ENCODE measurements at places on chromosomes 5 and 9.

GRCh38 chr5:132669455-132669820, 4.4 kb upstream of the IL4 start:
- DNase-seq = no peak

DNA sequence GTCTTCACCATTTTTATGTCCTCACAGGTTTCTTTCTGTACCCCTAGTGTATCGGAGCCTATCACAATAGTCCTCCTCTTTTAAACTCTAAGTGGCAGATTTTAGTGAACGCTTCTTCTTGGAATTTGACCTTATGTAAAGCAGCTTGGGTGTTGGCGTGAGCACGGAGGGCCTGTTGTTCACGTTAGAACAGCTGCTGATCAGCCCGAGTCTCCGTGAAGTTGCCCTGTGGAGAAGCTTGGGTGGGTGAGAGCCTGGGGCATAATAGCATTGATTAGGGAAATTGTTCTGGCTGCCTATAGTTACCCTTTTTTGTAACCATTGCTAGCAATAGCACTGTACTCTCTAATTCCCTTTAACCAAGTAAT, 167.0 kb upstream of the OTULINL start:
- DNase-seq = no peak

DNA sequence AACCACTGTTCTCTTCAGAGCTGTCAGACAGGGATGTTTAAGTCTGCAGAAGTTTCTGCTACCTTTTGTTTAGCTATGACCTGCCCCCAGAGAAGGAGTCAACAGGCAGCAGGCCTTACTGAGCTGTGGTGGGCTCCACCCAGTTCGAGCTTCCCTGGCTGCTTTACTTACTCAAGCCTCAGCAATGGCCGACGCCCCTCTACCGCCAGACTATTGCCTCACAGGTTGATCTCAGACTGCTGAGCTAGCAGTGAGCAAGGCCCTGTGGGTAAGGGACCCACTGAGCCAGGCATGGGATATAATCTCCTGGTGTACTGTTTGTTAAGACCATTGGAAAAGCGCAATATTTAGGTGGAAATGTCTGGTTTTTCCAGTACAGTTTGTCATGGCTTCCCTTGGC, 229.6 kb downstream of the TMEM167A start:
- no peak for DNase-seq

DNA sequence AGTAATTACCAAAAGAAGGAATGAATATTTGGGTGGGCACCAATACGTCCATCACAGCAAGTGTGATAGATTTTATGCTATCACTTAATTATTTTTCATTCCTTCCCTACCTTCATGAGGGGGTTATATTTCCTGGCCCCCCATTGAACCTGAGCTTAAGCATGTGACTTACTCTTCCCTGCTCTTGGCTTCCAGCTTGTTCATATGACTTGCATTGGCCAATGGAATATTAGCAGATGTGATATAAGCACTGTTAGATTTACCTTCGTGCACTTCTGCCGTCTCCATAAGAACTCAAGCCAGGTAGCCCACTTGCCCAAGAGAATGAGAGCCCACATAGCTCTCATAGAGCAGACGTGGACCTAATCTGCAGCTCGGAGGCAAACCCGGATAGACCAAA, 99.1 kb upstream of the SMARCA2 start:
- DNase-seq = no peak

GRCh38 chr9:406886-407654, 192.4 kb downstream of the DOCK8 start:
- DNase-seq = no peak

DNA sequence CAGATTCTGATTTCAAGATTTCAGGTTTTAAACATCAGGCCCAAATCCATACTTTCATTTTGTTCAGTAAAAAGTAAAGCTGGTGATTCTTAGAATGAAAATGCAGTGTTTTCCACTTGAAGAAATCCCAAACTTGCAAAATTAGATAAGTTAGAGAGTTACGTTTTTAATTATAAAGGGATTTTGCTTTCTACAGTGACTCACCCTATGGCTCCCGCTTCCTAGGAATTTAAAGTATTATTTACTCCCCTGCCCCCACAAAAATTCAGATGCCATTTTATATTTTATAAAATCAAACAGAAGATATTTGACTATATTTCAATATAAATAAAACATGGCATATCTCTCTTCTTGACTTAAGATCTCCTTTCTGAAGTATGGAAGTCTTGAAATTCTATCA, 402.9 kb downstream of the ZSWIM6 start:
- DNase-seq = no peak

DNA sequence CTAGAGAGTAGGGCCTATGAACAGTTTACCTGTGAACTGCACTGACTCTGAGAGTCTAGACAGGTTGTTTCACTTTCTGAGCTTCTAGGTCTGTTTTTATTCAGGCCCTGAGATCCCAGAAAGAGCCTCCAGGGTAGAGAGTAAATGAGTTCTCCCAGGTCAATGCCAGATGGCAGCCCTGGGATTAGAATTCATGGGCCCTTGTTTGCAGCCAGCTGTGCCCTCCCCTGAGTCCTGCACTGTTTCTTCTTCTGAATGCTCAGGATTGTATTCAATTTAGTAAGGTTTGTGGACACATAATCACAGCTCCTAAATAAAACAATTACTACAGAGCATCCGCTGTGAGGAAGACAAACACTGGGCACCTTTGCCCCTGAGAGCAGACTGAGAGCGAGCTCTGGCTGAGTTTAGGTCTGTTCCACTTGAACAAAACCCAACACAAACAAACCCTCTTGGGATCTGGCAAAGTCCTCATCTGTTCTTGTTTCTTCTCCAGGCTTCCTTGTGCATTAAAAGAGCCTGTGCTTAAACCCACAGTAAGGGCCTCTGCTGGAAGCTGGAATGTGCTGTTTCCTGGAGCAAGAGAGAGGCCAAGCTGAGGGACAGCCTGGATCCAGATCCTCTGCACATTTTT, 29.9 kb downstream of the FAM219A start:
- no peak for DNase-seq

DNA sequence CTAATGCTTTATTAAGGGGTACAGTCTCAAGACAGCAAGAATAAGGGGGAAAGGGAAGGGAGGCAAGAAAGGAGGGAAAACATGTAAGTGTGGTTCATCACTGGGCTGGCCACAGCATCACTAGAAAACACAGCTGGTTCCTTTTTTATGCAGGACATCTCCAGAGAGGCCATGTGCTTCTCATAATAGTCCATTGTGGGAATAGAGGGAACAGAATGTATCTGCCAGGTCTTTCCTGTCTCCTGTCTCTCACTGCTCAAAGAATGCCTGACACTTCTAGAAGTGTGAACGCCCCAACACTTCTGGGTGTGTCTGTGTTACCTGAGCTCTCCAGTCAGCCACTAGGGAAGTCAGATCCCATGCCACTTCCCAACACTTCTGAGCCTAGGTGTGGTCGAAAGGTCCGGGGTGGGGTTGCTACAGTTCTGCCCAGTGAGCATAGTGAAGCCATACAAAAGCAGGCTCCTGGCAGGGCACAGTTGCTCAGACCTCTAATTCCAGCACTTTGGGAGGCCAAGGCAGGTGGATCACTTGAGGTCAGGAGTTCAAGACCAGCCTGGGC, 255.6 kb upstream of the SLC30A5 start:
- DNase-seq = no peak

GRCh38 chr5:180090098-180090768, 18.7 kb upstream of the RNF130 start:
- DNase-seq = peak; percentile 68

DNA sequence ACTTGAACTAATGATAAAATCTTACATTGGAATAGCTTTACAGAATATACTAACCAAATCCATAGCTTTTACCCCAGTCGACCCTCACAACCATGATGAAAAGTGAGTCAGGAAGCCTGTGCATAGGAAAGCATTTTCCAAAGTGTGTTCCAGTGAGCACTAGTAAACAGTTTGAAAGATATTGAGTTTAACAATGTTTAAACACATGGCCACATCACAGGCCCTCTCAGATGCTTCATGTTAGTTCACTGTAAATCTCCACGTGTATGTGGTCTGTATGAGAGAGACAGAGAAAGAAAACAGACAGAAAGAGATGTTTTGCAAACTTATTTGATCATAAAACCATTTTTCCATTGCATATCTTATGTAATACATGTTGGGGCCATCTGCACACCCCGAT, 27.0 kb downstream of the PRUNE2 start:
- no peak for DNase-seq

DNA sequence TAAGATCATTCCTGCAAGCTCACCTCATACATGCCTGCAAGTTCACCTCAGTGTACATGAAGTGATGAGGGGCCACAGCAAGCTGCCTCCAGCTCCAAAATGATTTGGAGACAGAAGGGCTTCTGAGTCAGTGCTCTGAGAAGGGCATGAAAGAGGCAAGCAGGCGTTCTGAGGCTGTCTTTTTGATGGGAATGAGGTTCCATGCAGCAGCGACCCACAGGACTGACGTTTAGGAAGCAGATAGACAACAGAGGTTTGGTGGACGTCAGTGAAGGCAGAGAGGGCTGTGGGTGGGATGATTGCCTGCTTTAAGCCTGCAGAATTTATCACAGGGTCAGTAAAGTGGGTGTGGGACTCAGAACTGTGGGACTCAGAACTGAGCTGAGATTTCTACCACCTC, 8.9 kb upstream of the SMIM32 start:
- no peak for DNase-seq

DNA sequence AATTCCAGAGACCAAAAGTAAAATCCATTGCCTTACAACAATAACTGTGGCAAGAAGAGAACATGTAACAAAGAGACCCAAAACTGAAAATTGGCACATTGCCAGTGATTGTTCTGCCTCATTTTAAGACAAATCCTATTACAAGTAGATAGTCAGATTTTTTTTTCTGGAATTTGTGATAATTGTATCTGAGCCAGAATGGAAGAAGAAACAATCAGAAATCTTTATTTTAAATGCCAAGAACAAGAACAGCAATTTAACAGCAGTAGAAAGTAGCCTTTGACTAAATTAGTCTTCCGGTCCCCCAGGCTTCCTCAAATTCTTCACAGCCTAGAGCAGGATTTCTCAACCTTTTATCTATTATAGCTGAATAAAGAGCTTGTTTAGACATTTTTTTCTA, 106.7 kb upstream of the PTPN3 start:
- no peak for DNase-seq

GRCh38 chr5:176743136-176743861, 67.1 kb upstream of the UNC5A start:
- no peak for DNase-seq

DNA sequence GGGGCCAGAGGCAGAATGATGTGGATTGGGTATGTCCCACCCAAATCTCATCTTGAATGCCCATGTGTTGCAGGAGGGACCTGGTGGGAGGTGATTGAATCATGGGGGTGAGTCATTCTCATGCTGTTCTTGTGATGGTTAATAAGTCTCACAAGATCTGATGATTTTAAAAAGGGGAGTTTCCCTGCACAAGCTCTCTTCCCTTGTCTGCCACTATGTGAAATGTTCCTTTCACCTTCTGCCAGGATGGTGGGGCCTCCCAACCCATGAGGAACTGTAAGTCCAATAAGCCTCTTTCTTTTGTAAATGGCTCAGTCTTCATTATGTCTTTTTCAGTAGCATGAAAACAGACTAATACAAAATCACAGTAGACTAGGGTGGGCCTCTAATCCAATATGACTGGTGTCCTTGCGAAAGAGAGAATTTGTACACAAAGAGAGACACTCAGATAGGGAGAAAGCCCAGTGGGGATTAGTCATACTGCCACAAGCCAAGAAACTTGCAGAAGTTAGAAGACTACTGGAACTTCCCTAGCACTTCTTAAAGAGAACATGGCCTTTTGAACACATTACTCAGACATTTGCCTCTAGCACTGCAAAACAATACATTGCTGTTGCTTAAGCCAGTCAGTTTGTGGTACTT, 68.4 kb downstream of the ANXA1 start:
- DNase-seq = no peak

- DNase-seq = no peak
These were observed 141.4 kb downstream of the MED10 start for GRCh38 chr5:6236858-6237481.

GRCh38 chr5:2797160-2797559, 45.7 kb upstream of the IRX2 start:
- DNase-seq = no peak

- DNase-seq = no peak
These were observed 526.0 kb downstream of the ZNF608 start for GRCh38 chr5:124220418-124220817.

- DNase-seq = no peak
These were observed 56.3 kb downstream of the INSYN2B start for GRCh38 chr5:169923988-169924387.

DNA sequence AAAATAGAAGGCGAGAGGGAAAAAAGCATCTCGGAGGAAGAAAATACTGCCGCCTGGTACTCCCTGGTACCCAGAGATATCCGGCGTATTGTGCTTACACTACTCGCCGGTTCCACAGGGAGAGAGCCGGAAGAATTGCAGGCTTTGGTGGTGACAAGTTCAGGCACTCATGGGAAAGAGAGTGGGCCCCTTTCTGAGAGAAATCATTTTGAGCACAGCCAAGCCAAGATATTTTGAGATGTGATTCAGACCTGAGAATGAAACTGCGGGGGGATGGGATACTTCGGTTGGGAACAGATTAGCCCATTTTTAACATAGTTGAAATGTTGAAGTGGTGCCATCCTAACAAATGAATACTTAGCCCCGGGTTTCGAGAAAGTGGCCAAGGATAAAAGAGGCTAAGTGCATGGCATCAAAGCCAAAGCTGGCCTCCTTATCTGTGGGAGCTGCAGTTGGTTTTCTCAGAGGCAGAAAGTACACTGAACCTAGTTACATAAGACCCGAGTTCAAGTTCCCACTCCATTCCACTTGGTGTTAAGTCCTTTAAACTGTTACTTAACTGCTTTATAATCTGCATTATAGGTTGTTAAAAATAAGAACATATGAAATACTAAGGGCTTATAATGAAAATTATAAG, 62.7 kb downstream of the SLC1A3 start:
- DNase-seq = no peak

DNA sequence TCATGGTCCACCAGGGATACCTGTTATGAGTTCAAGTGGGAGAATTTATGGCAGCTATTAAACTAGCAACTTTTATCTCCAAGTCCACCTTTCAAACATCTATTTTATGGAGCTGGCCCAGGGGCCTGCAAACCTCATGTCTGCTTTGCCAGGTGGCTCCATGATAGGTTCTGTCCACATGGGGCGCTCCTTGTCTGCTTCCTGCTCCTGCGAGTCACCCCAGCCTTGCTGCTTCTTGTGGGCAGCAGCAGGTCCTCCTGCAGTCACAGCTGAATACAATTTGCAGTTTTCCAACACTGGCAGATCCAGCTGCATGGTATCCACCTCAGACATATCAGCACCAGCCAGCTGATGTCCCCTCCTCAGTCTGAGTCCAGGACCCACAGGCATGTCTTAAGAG, 39.6 kb upstream of the FRRS1L start:
- no peak for DNase-seq

DNA sequence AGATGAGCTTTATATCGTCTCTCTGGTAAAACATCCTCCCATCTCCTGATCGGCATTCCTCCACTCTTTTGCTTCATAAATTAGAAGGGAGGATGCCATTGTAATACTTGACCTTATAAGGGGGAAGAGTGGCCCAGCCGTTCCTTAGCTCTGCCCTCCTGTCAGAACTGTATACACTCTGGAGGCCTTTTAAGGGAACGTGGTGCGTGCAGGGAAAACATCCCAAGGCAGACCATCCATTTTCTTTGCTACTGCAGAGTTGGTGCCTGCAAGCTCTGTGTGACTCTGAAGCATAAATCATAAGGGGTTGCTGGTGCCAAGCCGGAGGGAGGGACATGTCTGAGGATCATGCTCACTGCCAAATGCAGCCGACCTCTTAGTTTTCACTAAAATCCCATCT, 90.4 kb downstream of the PGM5 start:
- DNase-seq = no peak

Measured in stimulated activated naive CD4-positive, alpha-beta T cell (primary cell).